ENCODE measurements at places on chromosomes 3 and 15.
A peak's percentile ranks its signal among the peaks of the same experiment; 100 is the strongest.

- no peak for DNase-seq
These were observed 93.8 kb downstream of the NSUN3 start for GRCh38 chr3:94156626-94157025.

GRCh38 chr3:89260721-89261120 lies 153.3 kb downstream of the EPHA3 start:
- DNase-seq = no peak

GRCh38 chr3:99789011-99789721 lies 28.5 kb upstream of the CMSS1 start:
- DNase-seq = peak; percentile 60

DNA sequence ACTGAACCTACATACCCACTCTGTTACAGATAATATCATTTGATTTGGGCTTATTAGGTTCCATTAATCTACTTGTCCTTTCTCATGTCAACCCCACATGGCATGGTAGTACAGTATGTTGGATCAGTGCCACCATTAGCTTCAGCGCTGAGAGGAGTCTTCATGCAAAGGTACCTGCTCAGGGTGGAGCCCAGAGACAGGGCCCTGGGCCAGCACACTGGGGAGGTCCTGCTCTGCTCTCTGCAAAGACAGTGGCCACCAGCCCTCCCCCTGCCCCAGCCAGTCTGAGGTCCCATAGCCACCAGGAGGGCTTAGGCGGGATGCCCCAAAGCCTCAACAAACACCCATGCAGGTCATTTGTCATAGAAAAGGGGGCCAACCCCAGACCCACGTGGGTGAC lies 71.0 kb downstream of the ATP10A start:
- DNase-seq = no peak

- peak; percentile 22 for DNase-seq
These were observed 21.3 kb upstream of the GATM start for GRCh38 chr15:45399381-45400212.

DNA sequence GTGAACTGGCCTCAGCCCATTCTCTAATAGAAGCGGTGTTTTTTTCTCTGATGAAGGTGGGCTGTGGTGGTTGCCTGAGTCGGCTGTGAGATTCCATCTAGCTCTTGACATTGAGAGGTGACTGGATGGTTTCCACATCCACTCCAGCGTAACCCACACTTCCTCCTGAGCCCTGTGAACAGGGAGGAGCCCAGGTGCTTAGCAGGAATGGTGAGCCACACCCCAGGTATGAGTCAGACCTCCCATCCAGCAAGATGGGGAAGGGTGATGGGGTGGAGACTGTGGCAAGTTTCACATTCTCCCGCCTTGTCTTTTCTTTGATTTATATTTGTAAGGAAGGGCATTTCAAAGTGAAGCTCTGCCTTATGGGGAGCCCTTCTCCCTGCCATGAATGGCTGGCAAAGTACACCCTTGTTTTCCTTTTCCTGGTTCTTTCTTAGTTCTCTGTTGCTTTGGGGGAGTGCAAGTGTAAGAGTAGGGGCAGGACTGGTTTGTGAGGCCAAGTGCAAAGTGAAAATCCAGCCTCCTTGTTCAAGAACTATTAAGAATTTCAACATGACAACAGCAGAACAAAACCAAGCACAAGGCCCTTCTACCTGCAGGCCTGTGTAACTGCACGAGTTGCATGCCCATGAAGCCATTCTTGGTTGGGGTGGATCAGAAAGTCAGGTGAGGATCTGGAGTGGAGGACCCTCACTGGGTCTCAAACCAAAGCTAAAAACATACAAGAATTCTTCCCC lies 4.6 kb upstream of the TPRG1 start:
- no peak for DNase-seq

Data from HTR-8/SVneo (cell line).